ENCODE measurements at places on chromosomes 1 and 21.

GRCh38 chr21:41059871-41060270, 108.1 kb upstream of the BACE2 start:
- no peak for DNase-seq

DNA sequence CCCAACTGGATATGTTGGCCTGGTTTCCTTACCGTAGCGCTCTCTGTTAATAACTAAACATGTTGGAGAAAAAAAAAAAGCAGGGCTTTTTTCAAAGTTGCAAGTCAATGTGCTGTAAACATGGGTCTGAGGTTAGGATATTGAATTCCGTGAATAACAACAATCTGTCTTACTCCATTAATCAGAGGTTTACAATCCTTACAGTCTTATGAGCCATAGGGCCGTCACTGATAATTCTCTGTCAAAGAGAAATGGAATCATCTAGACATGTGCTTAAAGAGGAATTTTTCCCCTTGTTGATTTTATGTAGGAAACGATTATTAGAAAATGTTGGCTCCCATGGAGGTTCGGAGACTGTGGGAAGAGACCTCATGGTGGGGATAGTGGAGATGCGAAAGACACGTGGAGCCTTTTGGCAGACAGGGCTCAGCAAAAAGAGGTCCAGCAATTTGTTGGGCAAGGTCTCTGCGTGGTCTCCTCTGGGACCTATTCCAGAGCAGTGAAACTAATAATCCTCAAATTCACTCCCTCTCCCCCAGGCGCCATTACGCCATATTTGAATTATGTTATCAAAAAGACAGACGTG, 83.5 kb upstream of the CLDN14 start:
- DNase-seq = no peak

GRCh38 chr1:53373246-53373645, 45.4 kb upstream of the LRP8 start:
- no peak for DNase-seq

DNA sequence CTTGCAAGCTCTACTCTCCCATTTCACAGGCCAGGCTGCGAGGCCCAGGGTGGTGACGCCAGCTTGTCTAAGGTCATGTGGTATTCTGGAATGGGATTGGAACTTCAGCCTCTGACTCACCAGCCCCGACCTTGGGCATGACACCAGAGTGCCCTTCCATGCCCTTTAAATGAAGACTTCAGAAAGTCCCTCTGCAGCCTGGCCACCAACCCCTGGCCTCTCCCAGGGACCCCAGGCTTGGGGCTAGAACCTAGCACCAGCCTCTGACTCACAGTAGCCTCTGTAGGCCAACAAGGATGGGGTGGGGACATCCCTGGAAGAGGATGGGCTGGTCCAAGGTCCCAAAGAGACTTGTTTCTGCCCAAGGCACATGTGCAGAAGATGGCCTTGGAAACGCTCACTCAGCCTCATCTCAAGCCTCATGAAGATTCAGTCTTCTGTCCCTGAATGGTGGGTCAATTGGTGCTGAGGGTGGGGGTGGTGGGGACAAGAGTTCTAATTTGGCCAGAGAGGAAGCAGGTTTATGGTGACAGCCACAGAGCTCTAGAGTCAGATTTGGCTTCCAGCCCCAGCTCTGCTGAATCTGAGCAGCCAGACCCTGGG, 36.1 kb upstream of the RUNX3 start:
- no peak for DNase-seq

- DNase-seq = peak; percentile 52
These were observed 8.1 kb upstream of the LEFTY1 start for GRCh38 chr1:225896937-225897549.

- DNase-seq = peak; percentile 87
These were observed 53.1 kb upstream of the LBR start for GRCh38 chr1:225480825-225481434.

DNA sequence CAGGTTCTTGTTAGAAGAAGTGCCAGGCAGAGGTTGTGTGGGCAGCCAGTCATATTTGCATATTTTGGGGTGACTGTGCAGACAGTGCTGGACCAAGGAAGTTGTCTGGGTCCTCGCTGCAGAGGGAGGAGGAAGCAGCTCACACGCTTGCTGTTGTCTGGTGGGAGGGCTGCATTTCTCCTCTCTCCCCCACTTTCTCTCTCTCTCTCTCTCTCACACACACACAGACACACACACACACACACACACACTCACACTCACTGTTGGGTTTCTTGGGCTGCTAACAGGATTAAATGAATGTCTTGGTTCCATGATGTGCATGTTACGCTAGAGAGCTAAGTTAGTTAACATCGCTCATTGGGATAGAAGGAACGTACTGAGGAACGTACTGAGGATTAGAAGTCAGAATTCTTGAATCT, 72.9 kb downstream of the AGPAT3 start:
- DNase-seq = no peak

DNA sequence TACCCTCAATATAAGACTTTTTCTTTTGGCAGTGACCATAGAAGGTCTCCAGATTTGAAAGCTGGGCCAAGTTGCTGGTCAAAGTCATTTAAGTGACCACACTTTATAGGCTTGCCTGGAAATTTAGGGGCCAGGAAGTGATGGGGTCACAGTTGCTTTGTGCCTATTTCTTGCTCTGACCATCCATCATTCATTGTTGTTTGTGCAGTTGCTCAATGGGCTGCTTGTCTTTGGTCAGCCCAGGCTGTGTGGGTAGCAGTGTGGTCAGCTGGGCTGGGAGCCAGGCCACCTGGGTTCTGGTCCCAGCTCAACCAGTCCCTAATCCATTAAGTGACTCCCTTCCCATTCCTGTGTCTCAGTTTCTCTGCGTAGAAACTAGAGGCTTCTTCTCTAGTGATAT, 2.1 kb upstream of the OTUD7B start:
- no peak for DNase-seq

DNA sequence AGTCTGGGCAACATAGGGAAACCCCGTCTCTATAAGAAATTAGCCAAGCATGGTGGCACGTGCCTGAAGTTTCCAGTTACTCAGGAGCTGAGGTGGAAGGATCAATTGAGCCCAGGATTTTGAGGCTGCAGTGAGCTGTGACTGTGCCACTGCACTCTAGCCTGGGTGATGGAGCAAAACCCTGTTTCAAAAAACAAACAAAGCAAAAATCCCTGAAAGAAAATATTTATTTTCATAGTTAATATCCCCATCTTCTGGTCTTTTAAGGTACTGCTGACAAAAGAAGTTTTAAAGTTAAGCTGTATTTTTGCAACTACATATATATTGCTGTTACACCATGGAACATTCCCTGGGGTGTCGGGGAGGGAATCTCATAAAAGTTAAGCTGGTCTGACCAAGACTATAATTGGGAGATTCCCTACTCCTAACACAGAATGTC, 26.0 kb downstream of the VAMP4 start:
- DNase-seq = no peak

DNA sequence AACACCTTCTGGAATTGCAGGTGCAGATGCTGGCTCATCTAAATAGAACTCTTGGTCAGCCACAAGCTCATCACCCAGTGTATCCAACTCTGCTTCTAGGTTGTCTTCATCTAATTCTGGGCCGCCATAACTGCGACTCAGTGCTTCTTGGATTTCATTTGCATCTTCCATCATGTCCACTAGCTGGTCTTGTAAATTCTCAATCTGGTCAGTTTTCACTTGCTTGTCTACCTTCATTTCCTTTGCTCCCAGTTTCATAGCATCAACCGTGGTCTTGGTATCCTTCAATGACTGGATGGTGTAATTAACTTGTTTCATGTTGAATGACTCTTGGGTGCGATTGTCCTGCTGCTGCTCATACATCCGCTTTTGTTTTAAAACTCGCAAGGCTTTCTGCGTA, 10.3 kb downstream of the ZBED6 start:
- no peak for DNase-seq

- DNase-seq = no peak
These were observed 416.3 kb upstream of the ESRRG start for GRCh38 chr1:217139513-217139912.

- no peak for DNase-seq
These were observed 2.0 kb downstream of the COL18A1 start for GRCh38 chr21:45406801-45407628.

DNA sequence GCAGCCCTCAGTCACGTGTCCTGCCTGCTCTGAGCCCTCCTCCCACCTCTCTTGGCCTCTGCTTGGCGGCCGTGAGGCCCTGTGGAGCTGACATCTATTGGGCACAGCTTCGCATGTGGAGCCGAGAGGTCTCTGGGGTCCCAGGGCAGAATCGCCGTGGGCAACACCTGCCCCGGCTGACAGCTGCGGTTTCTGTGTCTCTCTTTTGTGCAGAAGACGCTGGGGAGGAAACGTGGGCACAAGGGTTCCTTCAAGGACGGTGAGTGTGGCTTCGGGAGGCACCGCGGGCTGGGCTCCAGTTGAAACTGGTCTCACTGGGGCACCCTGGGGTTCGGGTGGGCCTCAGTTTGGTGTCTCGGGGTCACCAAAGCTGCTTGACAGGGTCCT, 11.5 kb downstream of the ARHGEF16 start:
- DNase-seq = peak; percentile 51

- no peak for DNase-seq
These were observed 14.7 kb upstream of the KRTAP21-1 start for GRCh38 chr21:30769724-30770431.

GRCh38 chr1:27656157-27656893, 15.7 kb downstream of the IFI6 start:
- no peak for DNase-seq

DNA sequence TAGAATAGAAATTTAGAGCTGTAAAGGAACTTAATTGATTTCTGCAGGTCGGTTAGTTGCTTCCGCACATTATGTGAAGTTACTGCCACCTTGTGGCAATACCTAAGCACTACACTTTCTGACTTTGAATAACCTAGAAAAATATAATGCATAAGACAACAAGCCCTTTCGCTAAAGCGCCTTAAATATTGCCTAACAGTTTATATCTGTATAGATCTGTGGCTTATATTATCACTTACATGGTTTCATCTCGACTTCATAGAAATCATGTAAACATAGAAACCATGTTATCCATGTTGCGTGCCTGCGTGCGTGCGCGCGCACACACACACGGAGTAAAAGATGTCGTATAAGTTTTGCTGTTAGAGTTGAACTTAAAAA, 10.9 kb upstream of the IFI16 start:
- no peak for DNase-seq

DNA sequence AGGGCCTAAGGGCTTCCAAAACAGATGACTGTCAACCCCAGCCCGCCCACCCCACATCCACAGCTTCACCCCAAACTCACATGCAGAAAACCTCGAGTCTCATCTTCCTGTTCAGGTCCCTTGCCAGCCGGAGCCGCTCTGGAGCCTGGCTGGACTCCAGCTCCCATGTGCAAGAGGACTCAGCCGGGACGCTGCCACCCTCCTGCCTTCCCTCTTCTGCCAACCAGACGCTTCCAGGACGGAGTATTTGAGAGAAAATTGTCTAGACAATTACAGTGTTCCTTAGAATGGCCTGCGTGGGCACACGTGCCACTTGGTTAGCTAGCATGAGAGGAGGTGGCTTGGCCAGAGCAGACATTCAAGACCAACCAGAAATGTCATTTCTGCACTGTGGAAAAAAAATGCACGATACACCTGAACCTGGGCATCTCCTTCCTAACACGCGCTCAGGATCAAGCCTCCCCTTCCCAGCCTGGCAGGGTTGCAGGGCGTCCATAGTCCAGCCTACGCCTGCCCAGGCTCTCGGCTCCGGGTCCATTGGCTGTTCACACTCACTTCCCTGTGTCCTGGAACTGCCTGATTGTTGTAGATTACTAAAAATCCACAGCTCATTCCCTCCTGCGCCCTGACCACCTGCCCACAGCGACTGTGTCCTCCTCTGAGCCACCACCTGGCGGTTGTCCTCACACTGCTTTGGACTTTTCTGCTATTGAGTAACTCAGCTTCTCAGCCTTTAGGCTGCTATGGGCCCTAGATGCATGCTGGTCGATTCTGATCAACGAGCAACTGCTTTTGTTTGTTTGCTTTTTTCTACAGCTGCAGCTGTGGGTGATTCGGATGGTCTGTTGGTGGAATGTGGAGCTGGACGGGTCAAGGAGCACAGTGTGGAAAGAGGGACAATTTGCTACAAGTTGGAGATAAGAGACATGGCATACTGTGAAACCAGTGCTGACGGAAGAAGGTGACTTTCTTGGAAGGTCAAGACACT, at the start of gene CLDN14:
Gene CLDN14 (minus strand): TSS at position 708 of the 988 bp plus-strand sequence. CDS start 18,427 bp downstream, outside the sequence.
- peak; percentile 19 for DNase-seq

GRCh38 chr1:65278376-65279069, 30.8 kb upstream of the DNAJC6 start:
- DNase-seq = no peak

DNA sequence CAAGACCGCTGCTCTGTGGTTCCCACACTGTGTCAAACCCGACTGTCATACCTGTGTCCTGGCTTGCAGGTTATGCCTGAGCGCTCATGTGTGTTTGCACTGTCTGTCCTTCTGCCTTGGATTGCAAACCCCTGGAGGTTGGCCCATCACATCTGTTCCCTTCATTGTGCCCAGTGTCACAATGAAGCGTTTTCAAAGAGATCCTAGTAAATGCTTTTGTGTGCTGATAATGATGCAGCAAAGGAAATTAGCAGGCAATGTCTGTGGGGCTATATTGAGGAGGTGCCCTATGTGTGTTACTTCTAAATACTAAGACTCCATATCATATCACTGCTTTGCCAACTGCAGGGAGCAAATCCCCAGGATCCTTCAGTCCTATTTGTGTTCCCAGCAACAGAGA, 424.4 kb upstream of the NFIA start:
- no peak for DNase-seq

- DNase-seq = no peak
These were observed 37.9 kb downstream of the DTL start for GRCh38 chr1:212073490-212073889.

DNA sequence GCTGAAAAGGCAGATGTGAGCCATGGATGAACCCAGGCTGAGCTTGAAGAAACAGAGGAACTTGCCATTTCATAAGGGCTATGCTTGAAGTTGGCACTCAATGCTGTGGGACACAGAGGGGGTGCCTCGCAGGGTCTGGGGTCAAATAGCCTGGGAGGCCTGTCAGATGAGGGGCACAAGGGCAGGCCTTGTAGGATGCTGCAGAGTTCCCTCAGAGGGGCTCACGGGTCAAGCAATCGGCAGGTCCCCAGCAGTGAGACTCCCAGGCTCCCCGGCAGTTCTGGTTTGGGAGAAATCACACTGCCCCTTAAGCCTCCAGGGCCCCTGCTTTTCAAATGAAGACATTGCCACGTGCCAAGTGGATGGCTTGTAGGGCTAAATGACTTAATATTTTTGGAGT, 116.7 kb upstream of the GRIK3 start:
- no peak for DNase-seq

- DNase-seq = no peak
These were observed 56.7 kb upstream of the CD55 start for GRCh38 chr1:207264663-207265252.

- no peak for DNase-seq
These were observed 30.6 kb upstream of the INSL5 start for GRCh38 chr1:66831529-66832239.

GRCh38 chr1:214003233-214003632, 15.5 kb downstream of the PROX1 start:
- no peak for DNase-seq

DNA sequence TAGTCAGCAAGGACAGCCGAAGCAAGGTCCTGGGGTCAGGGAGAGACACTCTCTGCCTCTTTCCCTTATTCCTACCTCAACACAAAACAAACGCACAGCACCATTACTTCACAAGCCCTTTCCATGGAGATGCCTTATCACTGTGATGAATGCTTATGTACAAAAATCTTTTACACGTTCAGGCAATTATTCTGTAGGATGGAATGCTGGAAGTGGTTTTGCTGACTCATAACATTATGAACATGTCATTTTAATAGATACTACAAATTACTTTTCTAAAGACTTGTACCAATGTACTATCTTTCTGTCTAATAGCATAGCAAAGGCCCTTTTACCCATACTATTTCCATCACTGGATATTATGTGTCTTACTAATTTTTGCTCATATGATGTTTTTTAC, 98.4 kb downstream of the TTLL7 start:
- DNase-seq = no peak
